ENCODE measurements at places on chromosomes 16 and 17.

DNA sequence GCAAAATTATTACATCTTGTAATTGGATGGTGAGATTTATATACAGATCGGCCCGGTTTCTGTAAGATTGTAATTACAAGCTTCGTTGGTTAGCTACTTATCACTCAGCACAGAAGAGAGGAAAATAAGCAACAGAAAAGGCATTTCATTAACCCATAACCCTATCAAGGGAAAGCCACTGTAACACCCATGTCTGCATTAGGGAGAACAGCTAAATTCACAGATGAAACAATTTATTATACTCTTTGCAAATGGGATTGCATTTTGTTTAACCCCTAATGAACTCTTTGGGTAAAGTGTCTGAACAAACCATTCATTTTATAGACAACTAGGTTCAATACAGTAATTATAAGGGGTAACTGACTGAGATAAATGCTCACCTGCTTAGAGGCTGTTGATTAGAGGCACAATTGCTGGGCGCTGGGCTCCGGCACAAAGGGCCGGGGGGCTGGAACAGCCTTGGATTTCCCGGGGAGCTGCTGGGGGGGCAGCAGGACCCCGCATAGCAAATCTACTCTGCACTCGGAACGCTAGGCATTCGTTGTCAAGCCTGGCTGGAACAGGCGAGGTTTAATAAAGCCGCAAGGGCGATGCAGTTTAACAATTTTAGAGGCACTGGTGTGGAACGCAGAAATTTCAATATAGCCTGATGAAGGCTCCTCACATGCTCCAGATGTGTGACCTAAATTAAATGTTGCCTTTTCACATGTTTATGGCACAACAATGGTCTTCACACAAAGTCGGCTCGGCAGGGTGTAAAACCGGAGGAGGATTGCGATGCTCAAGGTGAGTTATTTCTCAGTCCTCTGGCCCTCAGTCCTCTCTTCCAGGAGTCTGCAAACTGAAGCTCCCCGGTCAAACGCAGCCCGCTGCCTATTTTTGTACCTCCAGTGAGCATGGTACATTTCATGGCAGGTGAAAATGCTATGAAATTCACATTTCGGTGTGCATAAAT lies 134.0 kb upstream of the IRX6 start:
- no peak for DNase-seq

- DNase-seq: no peak
Observed at GRCh38 chr17:45770632-45771270, 13.4 kb upstream of the CRHR1 start.

- DNase-seq: no peak
Observed at GRCh38 chr17:79391376-79392233, 219.2 kb downstream of the RBFOX3 start.

DNA sequence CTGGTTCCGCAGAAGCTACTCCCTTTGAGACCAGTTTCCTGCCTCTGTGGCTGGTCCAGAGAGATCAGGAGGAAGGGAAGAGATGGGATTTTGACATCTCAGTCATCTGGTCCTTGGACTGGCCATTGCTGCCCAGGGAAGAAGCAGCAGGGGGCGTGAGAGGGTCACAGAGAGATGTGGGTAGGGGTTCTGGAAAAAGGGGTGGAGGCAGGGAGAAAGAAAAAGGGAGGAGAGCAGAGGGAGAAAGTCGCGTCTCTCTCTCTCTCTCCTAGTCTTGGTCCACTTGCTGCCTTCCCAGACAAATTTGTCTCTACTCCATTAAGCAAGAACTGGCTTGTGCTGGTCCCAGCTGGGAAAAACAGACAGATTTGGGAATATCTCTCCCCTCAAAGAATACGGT lies 4.4 kb downstream of the SHBG start:
- no peak for DNase-seq

- no peak for DNase-seq
Observed at GRCh38 chr17:5541610-5542202, 42.6 kb downstream of the NLRP1 start.

GRCh38 chr16:85749771-85750145 lies 1.1 kb downstream of the C16orf74 start:
- DNase-seq: no peak

DNA sequence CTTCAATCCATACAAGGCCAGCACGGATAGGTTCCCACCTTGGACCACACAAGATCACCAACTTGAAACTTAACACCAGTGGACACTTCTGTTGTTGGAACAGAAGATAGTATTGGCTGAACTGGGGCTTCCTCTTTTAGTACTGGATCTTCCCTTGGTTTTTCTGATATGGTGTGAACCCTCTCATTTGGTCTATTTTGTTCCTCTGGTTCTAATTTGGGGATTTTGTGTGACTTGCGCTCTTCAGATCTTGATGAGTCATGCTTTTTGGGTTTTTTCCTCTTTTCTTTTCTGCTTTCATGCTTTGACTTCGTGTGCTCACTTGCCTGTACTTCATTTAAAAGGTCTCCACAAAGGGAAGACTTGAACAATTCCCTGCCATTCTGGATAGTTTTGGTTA lies 39.0 kb downstream of the SOST start:
- DNase-seq: no peak

GRCh38 chr16:88726981-88727380 lies 20.7 kb downstream of the CTU2 start:
- no peak for DNase-seq

GRCh38 chr17:12977008-12977751 lies 40.6 kb downstream of the ELAC2 start:
- DNase-seq: no peak

GRCh38 chr17:75115555-75115954 lies 5.8 kb downstream of the ARMC7 start:
- DNase-seq: no peak

- no peak for DNase-seq
Observed at GRCh38 chr17:1229900-1230501, 40.2 kb upstream of the BHLHA9 start.

GRCh38 chr16:12588510-12588909 lies 215.2 kb downstream of the CPPED1 start:
- DNase-seq: no peak

DNA sequence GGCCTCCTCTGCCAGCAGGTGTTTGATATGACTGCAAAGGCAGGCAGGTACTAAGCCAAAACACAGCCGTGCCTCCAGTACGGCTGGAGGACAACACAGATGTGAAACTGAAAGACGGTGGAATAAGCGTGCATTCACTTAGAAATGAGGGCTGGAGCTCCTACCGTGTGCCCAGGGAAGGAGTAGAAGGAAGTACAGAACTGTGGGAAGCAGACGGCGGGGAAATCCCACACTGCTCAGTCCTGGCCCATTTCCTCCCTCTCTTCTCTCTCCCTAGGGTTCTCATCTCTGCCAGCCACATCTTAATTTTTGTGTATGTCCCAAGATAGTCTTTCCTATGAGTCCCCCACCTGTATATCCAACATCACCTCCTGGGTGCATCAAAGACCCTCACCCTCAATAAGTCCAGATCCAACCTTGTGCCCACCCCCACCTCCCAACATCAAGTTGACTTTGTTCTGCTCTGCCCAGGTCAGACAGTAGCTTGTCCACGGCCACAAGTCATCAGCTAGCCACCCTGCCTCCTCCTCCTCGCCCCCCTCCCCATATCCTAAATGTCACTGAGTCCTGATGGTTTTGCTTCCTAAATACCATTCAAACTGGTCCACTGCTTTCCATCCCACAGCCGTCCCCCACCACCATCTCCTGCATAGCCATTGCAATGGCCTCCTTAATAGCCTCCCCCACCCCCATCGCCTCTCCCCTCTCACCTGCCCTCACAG lies 77.1 kb upstream of the RPL38 start:
- DNase-seq: no peak

- DNase-seq: no peak
Observed at GRCh38 chr16:68446681-68447652, 1.3 kb downstream of the SMPD3 start.

DNA sequence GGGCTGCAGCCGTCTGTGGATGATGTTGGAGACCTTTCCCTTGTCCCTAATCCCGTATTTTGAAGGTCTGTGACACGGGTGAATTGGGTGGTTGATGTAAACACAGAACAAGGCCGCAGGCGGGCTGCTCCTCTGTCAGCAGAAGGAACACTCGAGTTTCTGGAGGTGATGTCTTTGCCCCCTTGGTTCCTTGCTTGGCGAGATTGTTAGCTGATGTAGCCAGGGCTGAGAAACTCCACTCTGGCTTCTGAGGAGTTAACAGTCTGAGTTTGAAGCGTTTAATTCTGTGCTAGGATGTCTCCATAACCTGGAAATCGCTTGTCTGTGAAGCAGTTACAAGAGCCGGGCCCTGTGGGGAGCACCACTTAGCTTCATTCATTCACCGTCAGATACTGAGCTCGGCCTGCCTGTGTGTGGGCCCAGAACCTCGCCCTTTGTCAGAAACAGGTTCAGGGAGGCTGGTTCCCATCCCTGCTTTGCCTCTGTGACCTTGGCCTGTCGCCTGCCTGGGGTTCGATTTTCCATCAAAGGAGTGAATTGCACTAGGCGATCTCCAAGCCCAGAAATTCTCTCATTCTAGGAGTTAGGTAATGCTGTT lies 1.3 kb downstream of the MAPK8IP3 start:
- no peak for DNase-seq

DNA sequence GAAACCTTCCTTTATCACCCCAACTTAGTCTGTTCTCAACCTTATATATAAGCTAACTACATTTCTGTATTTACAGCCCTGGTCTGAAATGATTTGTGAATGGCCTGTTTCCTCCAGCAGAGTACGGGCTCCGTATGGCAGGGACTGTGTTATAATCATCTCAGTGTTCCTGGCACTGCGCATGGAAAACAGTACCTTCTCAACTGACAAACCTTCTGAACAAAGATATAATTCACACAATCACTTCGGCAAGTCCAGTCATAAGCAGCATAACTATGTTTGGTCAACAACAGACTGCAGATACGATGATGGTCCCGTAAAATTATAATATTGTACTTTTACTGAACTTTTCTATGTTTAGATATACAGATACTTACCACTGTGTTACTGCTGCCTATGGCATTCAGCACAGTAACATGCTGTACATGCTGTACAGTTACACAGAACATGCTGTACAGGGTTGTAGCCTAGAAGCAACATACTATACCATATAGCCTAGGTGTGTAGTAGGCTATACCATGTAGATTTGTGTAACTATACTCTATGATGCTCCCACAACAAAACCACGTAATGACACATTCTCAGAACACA lies 30.0 kb downstream of the ANKFY1 start:
- no peak for DNase-seq

GRCh38 chr16:56190048-56190676 lies 1.1 kb upstream of the GNAO1 start:
- no peak for DNase-seq

DNA sequence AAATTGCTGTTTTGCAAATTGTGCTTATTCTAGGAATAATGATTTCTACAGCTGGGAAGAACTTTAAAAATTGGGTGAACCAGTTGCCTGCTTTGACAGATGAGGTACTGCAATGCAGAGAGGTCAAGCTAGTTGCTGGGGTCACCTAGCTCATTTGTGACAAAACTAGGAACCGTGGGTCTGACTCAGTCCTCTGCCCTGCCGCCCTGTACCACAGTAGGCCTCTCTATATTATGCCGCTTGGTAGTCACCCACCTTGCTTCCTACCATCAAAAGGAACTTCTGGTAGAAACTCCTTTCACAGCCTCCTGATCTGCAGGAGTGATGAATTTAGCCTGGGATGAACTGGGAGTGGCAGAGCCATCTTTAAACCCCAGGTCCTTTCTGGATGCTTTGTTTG lies 105.7 kb downstream of the PITPNC1 start:
- DNase-seq: no peak

DNA sequence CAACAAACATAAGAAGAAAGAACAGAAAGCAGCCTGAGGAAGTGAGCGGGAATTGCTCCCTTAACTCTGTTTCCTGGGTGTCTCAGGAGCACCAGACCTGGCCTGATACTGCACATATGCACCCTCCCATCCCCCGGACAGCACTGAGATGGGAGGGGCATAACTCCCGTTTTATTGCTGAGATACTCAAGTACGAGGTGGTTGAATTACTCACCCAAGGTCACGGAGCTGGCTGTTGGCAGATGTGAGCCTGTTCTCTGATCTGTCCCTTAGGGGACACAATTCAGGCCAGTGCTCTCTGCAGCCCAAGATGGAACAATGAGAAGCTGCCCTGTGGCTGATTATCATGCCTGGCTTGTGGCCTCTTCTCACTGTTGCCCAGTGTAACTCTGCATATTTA lies 9.1 kb upstream of the MED9 start:
- DNase-seq: no peak

- no peak for DNase-seq
Observed at GRCh38 chr17:56074361-56074890, 78.8 kb upstream of the ANKFN1 start.

GRCh38 chr16:89922477-89922883 lies 662 bp upstream of the TUBB3 start:
- DNase-seq: peak; percentile 85

DNA sequence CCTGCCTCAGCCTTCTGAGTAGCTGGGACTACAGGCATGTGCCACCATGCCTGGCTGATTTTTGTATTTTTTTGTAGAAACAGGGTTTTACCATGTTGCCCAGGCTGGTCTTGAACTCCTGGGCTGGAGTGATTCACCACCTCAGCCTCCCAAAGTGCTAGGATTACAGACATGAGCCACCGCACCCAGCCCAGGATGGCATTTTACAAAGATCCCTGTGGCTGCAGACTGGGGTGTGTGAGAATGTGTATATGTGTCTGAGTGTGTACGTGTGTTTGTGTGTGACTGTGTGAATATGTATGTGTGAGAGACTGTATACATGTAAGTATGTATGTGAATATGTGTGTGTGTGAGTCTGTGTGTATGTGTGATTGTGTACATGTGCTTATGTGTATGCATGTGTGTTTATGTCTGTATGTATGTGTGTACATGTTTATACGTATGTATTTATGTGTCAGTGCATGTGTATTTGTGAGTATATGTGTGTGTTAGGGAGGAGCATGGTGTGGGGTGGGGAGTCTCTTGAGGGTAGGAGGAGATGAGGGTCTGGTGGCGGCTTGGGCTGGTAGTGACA lies 17.0 kb downstream of the RPTOR start:
- DNase-seq: no peak

DNA sequence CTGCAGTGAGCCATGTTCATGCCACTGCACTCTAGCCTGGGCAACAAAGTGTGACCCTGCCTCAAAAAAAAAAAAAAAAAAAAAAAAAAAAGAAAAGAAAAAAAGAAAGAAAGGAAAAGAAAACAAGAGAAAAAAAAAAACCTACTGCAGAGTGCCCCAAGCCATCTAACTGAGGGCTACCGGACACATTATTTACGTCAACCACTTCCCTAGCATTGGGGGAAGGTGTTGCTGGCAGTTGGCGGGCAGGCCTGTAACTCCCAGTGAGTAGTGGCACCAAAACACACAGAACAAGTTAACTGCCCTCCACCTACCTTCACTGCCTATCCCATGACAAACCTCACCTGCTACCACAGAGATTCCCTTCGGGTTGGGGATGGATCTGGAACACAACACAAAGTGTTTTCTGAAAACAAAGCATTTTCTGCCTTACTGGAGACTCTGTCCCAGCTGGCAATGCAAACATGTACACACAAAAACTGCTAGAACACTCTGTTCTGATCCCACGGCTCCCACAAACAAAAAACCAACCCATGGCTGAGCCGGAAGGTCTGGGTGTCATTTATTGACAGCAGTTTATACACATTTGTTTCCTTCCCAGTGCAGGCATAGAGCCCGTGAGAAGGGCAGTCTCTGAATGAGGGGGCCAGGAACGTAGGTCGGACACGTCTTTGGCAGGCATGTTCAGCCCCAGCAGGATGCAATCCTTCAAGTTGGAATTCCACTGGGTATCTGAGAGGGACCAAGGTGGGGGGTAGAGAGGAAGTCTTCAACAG lies 11.0 kb downstream of the PHB1 start:
- no peak for DNase-seq

GRCh38 chr16:85998868-85999729 lies 100.1 kb downstream of the IRF8 start:
- no peak for DNase-seq

GRCh38 chr16:24428756-24429155 lies 110.6 kb upstream of the RBBP6 start:
- DNase-seq: no peak

GRCh38 chr17:42521036-42521435 lies 15.0 kb upstream of the NAGLU start:
- no peak for DNase-seq
